Muscle of leg (tissue), 16 donors: ENCODE measurements at places on chromosomes 11 and 22. TPM values are rescaled to one million over a fixed set of nuclear protein-coding genes. Genes with fewer than 3 reads are reported as not detected.
A peak's percentile ranks its signal among the peaks of the same experiment; 100 is the strongest.

GRCh38 chr11:120681434-120682331, 170.1 kb downstream of the GRIK4 start:
- no peak overlapping the region for H3K27ac ChIP-seq
- no peaks in the 10 kb centered on the region for H3K4me1 ChIP-seq
- DNase-seq: no peak
- H3K4me3 ChIP-seq: no peak overlapping the region
- H3K36me3 ChIP-seq: no peaks in the 10 kb centered on the region

DNA sequence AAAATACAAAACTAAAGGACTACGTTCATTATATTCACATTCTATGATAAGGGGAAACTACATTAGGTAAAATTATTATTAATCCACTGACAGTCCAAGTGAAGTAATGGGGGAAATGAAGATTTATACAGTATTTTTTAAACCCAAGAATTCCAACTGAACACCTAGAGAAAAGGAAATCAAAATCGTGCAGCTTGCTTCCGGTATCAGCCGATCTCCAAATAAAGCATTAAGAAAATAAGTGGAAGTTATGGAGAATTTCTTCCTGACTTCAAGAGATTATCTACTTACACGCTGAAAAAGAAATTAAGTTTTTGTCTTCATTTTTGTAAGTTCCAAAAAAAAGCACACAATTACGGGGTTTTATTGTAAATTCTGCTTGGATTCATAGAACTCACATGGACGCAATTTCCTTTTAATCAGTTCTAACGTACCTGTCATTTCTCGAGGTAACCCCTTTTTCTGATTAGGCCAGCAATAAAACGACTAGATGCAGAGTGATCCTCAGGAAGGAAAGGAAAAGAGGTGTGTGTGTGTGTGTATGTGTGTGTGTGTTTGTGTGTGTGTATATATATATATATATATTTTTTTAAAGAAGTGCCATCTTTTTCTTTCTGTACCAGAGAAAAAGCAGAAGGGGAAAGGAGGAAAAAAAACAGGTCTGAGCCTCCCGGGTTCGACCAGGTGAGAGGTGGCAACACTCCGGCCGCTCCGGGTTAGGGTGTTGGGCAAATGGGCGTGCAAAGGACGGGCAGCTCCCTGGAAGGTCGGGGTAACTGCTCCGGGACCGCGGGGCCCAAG, 1.1 kb downstream of the ZBTB44 start:
- H3K27me3 ChIP-seq: no peaks in the 10 kb centered on the region
- peak; percentile 11 for DNase-seq
- H3K27ac ChIP-seq: peak overlapping the region; percentile 77
- H3K4me1 ChIP-seq: peaks cover 8% of the 10 kb centered on the region
- peak overlapping the region; percentile 81 for H3K4me3 ChIP-seq

DNA sequence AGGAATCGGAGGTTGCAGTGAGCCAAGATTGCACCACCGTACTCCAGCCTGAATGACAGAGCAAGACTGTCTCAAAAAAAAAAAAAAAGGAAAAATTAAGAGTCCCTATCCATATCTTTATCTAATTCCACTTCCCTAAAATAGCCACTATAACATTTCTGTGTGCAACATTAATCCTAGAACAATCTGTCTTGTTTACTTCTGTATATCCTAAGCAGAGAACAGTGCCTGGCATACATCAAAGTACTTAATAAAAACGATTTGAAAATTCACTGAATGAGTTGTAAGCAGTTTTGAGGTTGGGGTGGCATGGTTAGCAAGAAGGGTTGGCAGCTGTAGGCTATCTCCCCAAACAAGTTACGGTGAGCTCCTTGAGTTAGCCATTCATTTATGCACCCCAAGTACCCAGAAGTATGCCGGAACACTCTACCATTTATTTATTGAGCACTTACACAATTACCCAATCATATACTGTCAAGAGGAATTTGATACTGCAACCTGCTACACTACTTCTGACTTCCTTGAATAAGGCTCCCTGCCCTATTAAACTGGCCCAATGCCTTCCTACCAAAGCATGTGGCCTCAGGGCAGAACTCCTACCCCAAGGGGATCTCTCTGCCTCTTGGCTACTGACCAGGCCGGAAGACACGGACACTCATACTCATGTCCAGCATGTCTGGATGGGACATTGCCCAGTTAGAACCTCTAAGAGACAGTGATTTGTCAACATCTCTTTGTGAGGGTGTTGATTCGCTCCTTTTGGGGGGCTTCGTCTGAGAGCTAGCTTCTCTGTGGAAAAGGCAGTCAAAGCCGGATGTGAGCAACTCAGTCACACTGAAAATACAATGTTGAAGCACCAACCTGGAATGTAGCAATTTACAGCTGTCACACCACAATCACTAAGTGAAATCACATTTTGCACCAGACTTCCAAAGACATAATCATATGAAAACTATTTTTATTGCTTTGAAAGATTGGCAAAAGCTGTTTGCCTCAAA, 16.3 kb upstream of the TMEM41B start:
- no peak overlapping the region for H3K4me3 ChIP-seq
- DNase-seq: no peak
- no peaks in the 10 kb centered on the region for H3K4me1 ChIP-seq
- no peaks in the 10 kb centered on the region for H3K27me3 ChIP-seq

DNA sequence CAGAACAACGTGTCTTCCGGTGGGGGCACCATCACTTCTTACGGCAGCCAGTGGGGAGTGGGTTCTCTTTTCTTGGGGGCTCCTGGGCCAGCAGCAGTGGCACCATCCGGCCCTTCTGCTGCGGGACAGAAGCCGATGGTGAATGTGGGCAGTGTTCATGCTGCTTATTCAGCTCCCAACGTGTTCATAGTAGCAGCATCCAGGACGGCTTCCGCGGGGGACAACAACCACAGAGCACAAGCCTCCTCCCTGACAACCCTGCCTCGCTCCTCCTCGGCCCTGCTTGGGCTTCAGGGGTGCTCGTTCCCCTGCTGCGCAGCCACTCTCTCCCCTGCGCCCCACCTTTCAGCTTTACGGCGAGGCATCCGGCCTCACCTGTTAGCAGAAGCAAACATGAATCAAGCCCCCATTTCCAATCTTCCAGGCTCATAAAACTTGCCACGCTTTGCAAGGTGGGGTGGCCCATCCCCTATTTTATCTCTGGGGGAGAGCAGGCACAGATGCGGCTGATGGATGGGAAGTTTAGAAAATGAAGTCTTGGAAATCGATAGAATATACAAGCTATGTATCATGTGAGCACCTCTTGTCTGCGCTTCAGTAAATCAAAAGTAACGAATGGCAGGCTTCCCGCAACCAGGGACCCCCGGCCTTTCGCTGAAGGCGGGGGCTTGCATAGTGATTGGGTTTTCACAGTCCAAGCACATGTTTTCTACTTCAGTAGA, 191.8 kb upstream of the NECTIN1 start:
- no peak overlapping the region for H3K27ac ChIP-seq
- no peaks in the 10 kb centered on the region for H3K4me1 ChIP-seq
- no peak overlapping the region for H3K4me3 ChIP-seq
- peaks cover 23% of the 10 kb centered on the region for H3K27me3 ChIP-seq
- no peak for DNase-seq
- no peaks in the 10 kb centered on the region for H3K36me3 ChIP-seq

- no peak overlapping the region for H3K4me3 ChIP-seq
- DNase-seq: no peak
- H3K36me3 ChIP-seq: no peaks in the 10 kb centered on the region
- peaks cover 13% of the 10 kb centered on the region for H3K27me3 ChIP-seq
These were observed 7.4 kb upstream of the ZBTB16 start for GRCh38 chr11:114052160-114052559.

DNA sequence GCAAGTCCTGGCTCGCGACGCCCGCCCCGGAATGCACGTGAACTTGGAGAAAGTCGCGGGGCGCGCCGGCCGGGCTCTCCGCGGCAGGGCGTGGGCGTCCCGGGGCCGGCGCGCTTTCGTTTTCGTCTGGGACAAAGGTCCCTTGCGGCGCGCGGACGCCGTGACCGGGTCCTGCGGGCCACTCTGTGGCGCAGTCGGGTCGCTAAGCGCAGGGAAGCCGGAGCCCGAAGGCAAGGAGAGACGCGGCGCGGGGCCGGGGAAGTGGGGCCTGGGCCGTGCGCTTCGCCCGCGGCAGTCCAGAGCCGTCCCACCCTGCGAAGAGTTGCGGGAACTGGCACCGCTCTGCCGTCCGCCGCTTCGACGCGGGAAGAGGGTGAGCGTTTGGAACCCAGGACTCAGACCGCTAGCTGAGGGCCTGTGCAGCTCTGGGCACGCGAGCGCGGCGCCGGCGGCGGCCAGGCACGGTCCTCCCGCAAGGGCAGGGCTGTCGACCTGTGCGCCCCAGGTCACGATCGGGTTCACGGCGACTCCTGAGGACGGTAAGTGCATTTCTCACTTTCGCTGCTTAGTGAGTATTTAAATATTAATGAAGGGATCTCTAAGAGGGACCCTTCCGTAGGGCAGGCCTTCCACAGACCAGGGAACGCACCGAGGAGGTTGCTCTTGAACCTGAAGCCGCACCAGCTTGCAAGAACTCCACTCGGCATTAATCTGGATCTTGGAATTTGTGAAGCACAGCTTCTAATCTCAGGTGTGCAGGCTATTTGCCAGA, 78.0 kb upstream of the PPARA start:
- H3K4me3 ChIP-seq: peak overlapping the region; percentile 80
- no peaks in the 10 kb centered on the region for H3K27me3 ChIP-seq
- peak; percentile 69 for DNase-seq
- peak overlapping the region; percentile 91 for H3K27ac ChIP-seq

DNA sequence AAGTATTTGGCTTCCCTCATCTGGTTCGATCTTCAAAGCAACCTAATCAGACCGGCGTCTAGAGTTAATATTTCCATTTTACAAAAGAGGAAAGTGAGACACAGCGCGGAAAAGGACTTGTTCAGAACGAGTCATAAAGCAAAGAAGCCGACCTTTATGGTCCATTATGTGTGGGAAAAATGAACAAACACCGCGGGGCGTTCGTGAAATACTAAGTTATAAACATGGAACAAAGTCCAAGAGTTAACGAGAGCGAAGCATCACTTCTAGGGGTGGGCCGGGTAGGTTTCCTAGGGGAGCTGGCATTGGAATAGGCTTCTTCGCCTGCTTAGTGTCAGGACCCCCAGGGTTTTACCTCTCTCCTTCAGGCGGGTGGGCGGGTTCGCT, 575 bp downstream of the DUSP18 start:
- DNase-seq: no peak
- peak overlapping the region; percentile 86 for H3K4me3 ChIP-seq
- H3K27me3 ChIP-seq: peaks cover 9% of the 10 kb centered on the region
- H3K27ac ChIP-seq: no peak overlapping the region

GRCh38 chr11:128669506-128670270, 24.2 kb upstream of the FLI1 start:
- H3K4me1 ChIP-seq: no peaks in the 10 kb centered on the region
- DNase-seq: no peak
- no peaks in the 10 kb centered on the region for H3K36me3 ChIP-seq
- no peak overlapping the region for H3K4me3 ChIP-seq

- H3K4me1 ChIP-seq: peaks cover 4% of the 10 kb centered on the region
- no peak overlapping the region for H3K27ac ChIP-seq
- no peak overlapping the region for H3K4me3 ChIP-seq
- no peaks in the 10 kb centered on the region for H3K36me3 ChIP-seq
- DNase-seq: no peak
- H3K27me3 ChIP-seq: peaks cover 5% of the 10 kb centered on the region
These were observed 83.7 kb upstream of the SEPTIN5 start for GRCh38 chr22:19630614-19631013.

DNA sequence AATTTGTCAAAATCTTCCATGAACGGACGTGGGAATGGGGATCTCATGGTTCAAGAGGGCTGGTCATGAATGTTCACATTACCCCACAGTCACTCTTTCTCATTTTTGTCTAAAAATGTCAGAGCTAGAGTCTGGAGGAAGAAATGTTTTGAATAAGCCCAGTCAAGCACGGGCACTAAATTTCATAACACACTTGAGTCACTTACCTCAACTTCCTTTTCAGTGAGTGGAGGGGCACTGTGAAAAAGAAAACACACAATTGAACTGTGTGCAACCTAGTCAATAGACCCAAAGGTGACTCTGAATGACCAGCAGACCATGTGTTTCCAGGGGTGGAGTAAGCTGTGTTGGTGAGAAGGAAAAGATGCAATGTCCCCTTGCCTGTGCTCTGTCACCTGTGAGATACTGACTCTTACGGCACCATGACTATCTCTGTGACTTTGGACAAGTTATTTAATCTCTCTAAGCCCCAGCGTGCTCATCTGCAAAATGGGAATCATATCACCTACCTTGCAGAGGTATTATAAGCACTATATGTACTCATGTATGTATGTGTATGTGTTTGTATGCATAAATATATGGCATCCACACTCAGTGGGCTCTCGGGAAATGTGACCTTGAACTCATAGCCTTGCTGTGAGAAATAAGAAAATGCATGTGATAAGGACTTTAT, 38.2 kb upstream of the LYVE1 start:
- peaks cover 48% of the 10 kb centered on the region for H3K4me1 ChIP-seq
- H3K4me3 ChIP-seq: no peak overlapping the region
- peak overlapping the region; percentile 82 for H3K27ac ChIP-seq
- DNase-seq: peak; percentile 41
- no peaks in the 10 kb centered on the region for H3K36me3 ChIP-seq

- H3K4me1 ChIP-seq: no peaks in the 10 kb centered on the region
- H3K27me3 ChIP-seq: peaks cover 7% of the 10 kb centered on the region
- no peak for DNase-seq
These were observed 60.4 kb upstream of the CCND1 start for GRCh38 chr11:69580529-69580928.

DNA sequence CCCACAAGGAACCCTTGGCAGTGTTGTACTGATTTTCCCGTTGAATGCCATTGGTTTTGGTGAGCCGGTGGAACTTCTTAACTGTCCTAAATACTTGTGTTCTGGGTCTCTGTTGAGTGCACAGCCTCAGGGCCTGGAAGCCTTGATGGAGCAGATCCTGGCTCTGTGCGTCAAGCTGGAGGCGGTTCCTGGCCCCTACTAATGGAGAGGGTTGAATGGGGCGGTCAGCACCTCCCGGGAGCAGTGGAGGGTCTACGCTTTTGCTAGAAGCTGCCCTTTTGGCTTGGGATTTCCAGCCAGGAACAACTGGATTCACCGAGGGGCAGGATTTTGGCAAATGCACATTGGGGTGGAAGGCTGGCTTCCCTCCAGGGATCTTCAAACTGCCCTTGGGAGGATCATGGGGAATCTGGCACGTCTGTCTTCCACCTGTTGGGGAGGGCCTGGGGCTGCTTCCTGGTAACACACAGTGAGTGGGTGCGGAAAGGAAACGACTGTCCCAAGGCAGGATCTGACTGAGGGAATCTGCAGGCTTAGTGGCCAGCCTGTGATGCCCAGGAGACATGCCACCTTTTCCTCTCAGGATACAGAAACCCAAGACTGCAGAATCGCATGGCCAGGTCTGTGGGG, 6.9 kb upstream of the OSBPL5 start:
- no peaks in the 10 kb centered on the region for H3K36me3 ChIP-seq
- DNase-seq: peak; percentile 27

DNA sequence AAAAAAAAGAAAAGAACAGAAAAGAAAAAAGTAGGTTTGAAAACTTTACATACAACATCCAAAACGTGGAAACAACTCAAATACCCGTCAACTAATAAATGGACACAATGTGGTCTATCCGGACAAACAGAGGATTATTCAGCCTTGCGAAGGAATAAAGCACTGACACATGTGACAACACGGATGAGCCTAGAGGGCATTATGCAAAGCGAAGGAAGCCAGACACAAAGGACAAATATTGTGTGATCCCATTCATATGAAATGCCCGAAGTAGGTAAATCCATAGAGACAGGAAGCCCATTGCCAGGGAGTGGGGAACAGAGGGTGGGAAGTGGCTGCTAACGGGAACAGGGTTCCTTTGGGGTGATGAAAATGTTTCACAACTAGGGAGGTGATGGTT, 11.8 kb downstream of the RFPL1 start:
- no peak for DNase-seq
- H3K27me3 ChIP-seq: no peaks in the 10 kb centered on the region

Gene CCDC116
- 0.53 TPM for polyA plus RNA-seq

Gene UBASH3B
- polyA plus RNA-seq: 3.8 TPM
